NCI-H187 treated with DMSO at 0.1 percent for 48 hours (cell line): ENCODE measurements at places on chromosomes 3 and 15.
A peak's percentile ranks its signal among the peaks of the same experiment; 100 is the strongest.

DNA sequence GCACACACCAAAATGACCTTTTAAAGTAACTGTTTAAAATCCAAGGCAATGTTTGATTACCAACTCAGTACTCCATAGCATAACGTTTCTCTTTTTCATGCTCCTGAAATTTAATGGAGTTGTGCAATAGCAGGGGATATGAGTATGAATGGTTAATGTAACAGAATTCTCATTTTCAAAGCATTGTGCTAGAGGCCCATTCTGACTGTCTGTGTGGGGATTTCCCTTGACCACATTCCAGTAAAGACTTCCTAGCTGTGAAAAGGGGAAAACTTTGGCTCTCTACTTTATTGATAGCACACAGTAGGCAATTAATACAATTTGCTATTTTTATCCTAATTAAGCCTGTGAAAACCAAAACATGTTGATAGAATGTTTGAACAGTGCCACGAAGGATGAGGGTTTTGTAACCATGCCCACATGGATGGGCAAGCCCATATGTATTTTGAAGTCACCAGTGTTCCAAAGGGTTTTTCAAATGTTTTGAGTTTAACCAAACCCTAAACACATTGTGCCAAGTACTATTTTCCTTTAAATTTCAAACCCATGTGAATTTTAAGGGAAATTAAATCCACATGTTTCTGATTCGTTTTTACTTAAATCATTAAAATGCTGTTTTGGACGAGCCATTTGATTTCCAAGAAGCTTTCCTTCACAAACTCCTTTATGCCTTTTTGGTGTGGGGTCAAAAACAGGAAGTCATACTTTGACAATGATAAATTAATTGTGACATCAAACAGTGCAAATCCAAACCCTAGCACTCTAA, 261.2 kb downstream of the SHOX2 start:
- DNase-seq: no peak

DNA sequence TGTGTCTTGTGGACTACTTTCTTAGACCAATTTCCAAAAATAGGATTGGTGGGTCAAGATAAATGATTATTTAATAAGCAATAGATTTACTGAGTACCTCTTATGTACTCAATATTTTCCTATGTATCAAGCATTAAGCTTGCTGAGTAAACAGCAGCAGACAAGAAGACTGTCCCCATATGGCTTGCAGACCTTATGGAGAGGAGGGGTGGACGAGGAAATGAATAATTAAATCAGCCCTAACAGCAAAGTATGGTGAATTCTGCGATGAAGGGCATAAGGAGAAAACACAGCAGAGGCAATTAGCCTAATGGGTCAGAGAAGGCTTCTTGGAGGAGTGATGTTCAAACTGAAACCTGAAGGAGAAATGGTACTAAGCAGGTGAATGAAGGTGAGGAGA, 45.1 kb downstream of the ACP3 start:
- DNase-seq: no peak

DNA sequence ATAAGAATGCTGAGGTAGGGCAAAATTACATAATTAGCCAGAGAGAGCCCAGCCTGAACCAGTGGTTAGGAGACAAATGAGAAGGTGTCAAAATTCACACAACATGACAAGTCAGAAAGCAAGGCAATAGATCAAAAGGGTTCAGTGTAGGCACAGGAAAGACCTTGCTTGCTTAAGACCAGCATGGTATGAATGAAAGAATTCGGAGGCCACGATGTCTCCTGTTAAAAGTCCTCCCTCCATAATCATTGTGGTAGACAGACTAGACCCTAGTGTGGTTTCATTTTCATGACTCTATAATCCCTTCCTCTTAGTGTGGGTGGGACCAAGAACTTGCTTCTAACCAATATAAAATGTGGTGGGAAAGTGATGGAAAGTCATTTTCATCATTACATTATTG, 98.7 kb upstream of the ANKRD28 start:
- no peak for DNase-seq

- no peak for DNase-seq
Observed at GRCh38 chr3:9754678-9755077, 4.9 kb downstream of the OGG1 start.

DNA sequence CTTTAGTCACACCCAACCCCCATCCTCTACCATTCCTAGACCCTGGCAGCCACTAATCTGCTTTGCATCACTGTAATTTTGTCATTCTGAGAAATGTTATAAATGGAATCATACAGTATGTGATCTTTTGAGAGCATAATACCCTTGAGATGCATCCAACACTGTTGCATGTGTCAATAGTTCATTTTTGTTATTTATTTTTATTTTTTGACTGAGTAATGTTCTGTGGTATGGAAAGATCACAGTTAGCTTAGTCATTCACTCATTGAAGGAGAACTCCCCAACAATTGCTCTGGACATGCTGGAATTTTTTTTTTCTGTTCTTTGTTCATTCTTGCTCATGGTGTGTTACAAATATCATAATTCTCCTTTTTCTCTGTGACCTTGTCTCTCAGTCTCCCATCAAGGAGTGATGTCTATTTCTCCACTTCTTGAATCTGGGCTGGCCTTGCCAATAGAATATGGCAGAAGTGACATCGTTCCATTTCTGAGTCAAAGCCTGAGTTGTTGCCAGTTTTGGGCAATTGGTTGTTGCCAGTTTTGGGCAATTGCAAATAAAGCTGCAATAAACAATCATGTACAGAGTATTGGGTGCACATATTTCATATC, 6.8 kb upstream of the ADPGK start:
- DNase-seq: no peak

DNA sequence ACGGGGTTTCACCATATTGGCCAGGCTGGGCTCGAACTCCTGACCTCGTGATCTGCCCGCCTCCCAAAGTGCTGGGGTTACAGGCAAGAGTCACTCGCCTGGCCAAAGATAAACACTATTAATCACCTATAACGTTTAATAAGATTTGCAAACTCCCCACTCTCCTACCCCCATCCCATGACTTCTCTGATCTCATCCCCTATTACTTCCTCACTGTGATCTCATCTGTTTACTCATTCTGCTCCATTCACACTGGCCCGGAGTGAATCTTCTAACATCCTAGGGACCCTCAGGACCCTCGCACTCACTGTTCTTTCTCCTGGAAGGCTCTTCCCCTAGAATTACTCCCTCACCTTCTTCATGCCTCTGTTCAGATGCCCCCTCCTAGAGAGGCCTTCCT, 78.9 kb downstream of the DGKG start:
- DNase-seq: no peak

DNA sequence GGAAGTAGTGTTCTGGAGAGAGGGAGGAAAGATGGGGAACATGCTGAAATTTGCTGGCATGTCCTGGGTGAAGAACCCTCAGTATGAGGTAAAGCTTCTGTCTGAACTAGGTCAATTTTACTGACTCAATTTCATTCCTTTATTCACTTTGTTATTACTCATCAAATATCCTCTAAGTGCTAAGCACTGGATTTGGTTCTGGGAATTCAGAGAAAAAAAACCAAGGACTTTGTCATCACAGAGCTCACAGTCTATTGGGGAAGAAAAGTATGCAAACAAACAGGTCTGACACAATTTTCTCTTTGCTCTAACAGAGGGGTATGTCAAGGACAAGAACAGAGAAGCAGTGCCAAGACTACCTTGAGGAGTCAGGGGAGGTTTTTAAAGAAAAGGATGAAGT, 68.0 kb downstream of the TFG start:
- DNase-seq: no peak

GRCh38 chr3:179348325-179349013, 960 bp downstream of the MFN1 start:
- no peak for DNase-seq

DNA sequence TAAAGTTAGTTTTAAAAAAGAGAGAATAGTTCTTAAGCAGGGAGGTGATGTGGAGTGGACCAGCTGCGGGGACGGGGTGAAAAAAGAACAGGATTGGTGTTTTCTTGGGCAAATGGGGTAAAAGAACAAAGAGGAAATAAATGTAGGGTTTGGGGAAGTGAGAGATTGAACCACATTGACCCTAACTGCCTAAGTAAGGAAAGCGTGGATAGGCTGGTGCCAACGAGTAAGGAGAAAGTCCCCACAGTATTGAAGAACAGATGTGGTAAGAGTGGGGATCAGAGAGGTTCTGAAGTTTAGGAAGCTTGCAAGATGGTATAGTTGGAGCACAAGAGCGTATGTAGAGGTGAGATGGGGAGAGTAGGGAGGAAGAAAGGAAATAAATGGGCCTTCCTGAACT, 17.0 kb downstream of the IREB2 start:
- DNase-seq: no peak

- DNase-seq: no peak
Observed at GRCh38 chr15:84725001-84725491, 9.1 kb upstream of the SEC11A start.

DNA sequence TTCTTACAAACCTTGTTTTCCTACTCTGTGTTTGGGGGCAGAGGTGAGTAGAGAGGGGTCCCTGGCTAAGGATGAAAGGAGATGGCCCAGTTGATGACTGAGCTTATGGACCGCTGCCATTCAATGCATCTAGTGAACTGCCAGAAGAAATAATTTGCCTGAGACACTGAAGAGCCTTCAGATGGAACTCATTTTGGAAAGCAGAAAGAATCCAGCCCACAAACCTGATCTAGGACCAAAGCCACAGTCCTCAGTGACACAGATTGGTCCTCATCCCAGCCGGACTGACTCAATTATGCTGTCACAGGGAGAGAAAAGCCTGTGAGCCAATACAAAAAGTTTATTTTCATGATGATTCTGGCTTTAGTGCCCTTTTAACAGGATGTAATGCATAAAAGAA, 82.7 kb downstream of the CD47 start:
- no peak for DNase-seq

- no peak for DNase-seq
Observed at GRCh38 chr3:113676261-113676660, 20.2 kb downstream of the USF3 start.

GRCh38 chr15:90184119-90184785, 16.9 kb upstream of the SEMA4B start:
- peak; percentile 40 for DNase-seq

- no peak for DNase-seq
Observed at GRCh38 chr3:45628746-45629145, 34.2 kb downstream of the LIMD1 start.

DNA sequence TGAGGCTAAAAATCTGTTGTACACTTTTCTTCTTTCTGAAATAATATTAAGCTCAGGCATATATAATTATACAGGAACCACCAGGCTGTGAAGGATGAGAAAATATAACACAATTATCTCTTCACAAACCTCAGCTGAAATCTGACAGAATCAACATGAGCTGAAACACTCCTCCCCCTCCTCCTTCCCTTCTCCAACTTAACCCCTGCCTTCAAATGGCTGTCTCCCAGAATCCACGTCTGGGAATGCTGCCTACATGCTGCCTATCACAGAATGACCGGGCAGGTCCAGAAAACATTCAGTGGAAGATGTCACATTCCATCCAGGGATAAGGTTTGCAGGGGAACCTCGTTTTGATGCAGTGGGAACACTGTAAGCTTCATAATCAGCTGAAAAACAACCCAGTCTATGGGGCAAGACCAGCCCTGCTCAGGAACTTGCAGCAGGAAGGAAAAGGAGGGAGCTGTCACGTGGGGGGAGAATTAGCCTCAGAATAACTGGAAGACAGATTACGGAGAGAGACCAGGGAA, 44.0 kb upstream of the SEMA6D start:
- DNase-seq: no peak

- no peak for DNase-seq
Observed at GRCh38 chr15:69666921-69667811, 214.5 kb downstream of the RPLP1 start.

DNA sequence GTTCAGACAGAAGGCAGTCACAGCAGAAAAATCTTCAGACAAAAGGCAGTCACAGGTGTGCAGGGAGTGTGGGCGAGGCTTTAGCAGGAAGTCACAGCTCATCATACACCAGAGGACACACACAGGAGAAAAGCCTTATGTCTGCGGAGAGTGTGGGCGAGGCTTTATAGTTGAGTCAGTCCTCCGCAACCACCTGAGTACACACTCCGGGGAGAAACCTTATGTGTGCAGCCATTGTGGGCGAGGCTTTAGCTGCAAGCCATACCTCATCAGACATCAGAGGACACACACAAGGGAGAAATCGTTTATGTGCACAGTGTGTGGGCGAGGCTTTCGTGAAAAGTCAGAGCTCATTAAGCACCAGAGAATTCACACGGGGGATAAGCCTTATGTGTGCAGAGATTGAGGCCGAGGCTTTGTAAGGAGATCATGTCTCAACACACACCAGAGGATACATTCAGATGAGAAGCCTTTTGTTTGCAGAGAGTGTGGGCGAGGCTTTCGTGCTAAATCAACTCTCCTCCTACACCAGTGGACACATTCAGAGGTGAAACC, 27.6 kb downstream of the ZNF589 start:
- DNase-seq: peak; percentile 64

- DNase-seq: no peak
Observed at GRCh38 chr3:31785734-31786133, 195.3 kb downstream of the OSBPL10 start.

- DNase-seq: no peak
Observed at GRCh38 chr15:57323299-57323805, 53.0 kb upstream of the CGNL1 start.

DNA sequence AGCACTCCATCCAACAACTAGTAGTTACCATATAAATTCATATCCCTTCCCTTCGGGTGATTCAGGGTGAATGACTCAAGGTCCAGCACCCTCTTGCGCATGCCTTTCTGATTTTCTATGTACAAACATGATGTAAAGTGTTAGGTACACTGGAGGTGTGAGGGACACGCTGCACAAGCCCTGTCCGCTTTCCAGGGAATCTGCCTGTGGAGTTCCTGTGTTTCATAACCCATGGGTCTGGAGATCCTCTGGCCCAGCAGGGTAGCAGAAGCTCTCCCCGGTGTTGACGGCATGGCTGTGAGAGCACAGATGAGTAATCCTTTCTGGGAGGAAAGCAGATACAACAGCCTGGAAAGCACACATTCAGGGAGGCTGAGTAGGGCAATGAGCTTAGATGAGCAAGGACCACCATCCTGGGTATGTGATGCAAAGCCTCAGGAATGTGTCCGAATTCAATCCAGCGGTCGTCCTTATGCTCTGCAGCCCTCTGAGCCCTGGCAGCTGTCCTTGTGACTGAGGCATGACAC, 142.9 kb upstream of the TP63 start:
- no peak for DNase-seq

DNA sequence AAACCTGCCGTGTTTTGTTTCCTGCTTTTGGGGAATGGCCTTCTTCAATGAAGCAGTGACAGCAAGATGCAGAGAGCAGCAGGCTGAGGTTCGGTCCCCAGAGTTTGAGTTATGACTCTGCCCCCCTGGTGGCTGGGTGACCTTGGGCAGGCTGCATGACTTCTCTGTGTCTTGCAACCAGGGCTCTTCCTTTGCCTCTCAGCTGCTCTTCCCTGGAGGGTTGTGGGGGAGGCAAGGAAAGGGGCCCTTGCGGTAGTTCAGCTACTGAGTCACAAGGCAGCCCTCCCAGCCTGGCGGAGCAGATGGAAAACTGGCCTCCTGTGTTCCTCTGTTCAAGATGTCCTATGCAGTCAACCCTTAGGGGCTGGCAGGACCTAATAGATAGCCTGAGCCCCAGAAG, 17.1 kb downstream of the CTXND1 start:
- DNase-seq: no peak

GRCh38 chr3:46298871-46299607, 54.9 kb upstream of the CCR2 start:
- DNase-seq: no peak
